ENCODE measurements at places on chromosomes 1 and 21.

- DNase-seq = no peak
These were observed 62.2 kb upstream of the RUNX3 start for GRCh38 chr1:24992124-24992760.

DNA sequence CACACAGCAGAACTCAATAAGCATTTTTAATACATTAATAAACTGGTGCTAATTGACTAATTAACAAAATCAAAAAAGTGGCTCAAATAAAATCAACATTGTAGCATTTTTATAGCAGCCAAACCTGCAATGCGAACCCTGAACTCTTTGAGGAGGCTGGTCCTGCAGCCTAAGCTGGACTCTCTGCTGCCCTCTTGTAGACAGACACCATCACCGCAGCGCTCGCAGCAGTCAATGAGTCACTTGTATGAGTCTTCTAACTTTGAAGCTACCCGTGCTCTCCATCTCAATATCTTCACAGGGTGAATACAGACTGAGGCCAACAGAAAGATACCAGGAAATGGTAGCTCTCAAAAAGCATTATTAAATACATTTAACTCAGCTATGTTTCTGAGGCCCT lies 9.7 kb upstream of the KRTAP7-1 start:
- DNase-seq = no peak

- DNase-seq = no peak
These were observed 5.7 kb upstream of the CBR3 start for GRCh38 chr21:36129219-36129618.

GRCh38 chr1:207349979-207350378 lies 28.5 kb downstream of the CD55 start:
- DNase-seq = no peak

DNA sequence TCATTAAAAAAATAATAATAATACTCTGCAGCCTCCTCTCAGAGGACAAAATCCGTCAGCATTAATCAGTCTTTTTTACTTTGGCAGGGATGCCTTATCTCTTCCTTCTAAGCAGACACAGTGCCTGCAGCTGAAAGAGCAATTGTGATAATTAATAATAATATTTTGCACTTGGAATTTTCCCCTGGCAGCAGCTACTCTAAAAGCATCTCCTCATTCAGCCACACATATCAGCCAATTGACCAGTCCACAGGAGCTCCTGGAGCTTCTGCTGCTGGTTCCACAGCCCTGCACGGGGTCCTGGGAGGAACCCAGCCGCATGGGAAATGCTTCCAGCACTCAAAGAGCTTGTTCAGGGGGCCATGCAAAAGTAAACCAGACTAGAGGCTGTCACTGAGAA lies 31.0 kb upstream of the VWA5B1 start:
- no peak for DNase-seq

DNA sequence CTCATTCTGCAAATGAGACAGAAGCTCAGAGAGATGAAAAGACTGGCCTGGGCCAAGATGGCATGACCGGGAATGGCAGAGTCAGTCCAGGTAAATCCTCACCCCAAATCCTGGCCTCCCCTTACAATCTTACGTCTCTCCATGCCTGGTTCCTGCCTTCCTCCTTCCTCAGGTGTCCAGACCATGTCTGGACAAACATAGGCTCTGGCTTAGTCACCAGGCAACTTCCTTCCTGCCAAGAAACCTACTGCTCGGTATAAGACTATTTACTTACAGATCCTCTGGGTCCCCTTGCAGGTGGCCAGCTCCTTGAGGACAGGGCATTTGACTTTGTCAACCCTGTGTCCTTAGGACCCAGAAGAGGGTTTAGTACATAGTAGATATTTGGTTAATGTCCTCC lies 69.4 kb upstream of the ROR1 start:
- DNase-seq = no peak

GRCh38 chr21:26408511-26408910 lies 164.6 kb downstream of the CYYR1 start:
- DNase-seq = no peak

GRCh38 chr1:28807046-28807445 lies 4.9 kb upstream of the OPRD1 start:
- no peak for DNase-seq

GRCh38 chr1:89974696-89975470 lies 20.0 kb upstream of the ZNF326 start:
- DNase-seq = no peak

DNA sequence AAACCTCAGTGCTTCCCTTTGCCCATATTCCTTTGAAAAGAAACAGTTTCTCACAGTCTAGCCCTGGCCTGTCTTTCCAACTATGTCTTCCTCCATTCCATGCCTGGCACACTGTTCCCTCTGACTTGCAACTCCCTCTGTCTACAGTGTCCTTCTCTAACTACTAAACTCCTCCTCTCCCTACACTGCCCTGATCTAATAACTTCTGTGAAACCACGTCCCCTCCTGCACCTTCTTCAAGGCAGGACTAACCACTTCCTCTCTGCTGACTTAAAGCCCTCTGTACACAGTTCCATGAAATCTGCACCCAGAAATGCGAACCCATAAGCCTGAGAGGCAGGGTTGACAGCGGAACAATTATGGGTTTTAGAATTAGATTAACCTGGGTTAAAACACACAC lies 62.2 kb upstream of the ATP1B1 start:
- DNase-seq = peak; percentile 13

- DNase-seq = no peak
These were observed 60.6 kb upstream of the CD34 start for GRCh38 chr1:207971331-207972219.

GRCh38 chr1:147612366-147612765 lies 58.0 kb downstream of the ACP6 start:
- no peak for DNase-seq

DNA sequence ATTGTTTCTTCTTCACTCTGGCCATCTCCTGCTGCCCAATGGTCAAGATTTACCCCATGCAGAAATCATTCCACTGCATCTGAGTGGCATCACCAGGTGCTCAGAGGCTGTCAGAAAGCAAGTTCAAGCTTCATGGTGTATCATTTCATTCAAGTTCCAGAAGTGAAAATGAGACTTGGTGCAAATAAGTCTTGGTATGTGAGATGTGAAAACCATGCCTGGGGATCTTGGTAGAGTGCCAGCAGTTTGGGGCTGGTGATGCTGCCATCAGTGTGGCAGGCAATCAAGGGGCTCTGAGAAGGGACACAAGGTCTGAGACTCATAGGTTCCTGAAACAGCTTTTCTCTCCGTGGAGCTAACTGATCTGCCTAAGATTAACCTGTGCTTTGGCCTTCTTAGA lies 52.0 kb downstream of the CD2 start:
- DNase-seq = peak; percentile 30

GRCh38 chr1:111654839-111655238 lies 35.2 kb downstream of the RAP1A start:
- DNase-seq = no peak
